ENCODE measurements at places on chromosomes 1 and 21.

DNA sequence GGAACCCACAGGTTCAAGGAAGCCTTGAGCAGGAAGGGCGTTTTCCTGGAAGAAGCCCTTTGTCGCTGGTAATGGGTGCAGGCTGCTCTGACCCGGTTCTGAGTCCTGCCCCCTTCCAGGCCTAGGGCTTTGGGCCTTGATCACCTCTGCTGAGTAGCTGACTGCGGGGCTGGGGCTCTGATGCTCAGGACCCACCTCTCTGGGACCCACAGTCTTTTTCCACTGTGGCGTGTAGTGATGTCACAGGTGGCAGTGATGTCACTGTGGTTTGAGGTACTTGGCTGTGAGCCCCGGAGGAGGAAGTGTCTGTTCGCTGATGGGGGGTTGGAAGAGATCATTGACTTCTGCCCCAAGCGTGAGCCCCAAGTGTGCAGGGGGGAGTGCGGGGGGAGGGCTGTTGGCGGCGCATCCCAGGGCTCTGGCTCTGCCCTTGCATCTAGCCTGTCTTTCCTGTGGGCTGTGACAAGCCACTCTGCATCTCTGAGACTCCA, 6.9 kb downstream of the TNFRSF1B start:
- DNase-seq = no peak

- peak; percentile 16 for DNase-seq
Measured at GRCh38 chr1:43554444-43554992, 23.8 kb downstream of the PTPRF start.

GRCh38 chr1:30335997-30336390, 387.4 kb downstream of the MATN1 start:
- no peak for DNase-seq

- DNase-seq = no peak
Measured at GRCh38 chr1:96721053-96721415, 550 bp upstream of the PTBP2 start.

DNA sequence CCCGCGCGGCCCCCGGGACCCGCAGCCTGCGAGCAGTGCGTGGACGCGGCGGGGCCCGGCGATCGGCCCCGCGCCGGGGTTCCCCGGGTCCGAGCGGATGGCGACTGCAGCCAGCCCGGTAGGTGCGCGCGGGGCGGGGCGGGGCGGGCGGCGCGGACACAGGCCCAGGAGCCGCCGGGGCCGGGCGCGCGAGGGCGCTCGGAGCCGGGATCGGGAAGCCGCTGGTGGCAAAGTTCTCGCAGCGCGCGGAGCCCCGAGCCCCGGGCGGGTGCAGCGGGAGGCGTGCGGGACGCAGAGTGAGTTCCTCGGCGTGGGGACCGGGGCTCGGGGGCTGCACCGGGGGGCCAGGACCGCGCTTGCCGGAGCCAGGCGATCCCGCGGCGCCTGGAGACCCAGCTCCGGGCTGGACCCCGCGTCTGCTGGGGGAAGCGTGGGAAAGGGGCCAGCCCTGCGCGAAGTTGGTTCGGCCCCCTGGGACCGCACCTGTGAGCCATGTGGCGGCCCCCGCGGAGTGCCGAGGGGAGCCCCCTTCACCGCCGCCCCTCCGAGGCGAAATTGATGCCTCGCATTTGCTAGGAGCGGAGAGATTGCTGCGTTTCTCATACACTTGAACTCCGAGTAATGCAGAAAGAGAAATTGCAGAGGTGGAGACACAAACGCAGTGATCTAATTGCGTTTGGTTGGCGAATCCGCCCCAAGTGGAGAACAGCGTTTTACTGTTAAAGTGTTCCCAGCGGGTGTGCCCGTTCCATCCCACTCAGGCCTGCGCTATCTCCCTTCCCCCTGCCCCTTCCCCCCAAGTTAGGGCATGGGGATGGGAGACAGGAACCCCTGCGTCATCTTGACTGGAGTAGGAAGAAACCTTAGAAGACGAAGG, 228.9 kb upstream of the TMEM51 start:
- no peak for DNase-seq
